HT-29 (cell line): ENCODE measurements at places on chromosomes 13 and 19. TPM values are rescaled to one million over a fixed set of nuclear protein-coding genes. Genes with fewer than 3 reads are reported as not detected.

Gene CRLF1
- total RNA-seq = 0.16 TPM in 1 of 2 replicates, not detected in the other

Gene PRTN3
- total RNA-seq = not detected in 2 replicates

Gene CLIP3
- total RNA-seq = 0.13 and 0.31 TPM in 2 replicates

Gene IFNL1
- total RNA-seq = not detected in 2 replicates

Gene FREM2
- total RNA-seq = 3.5 and 11.8 TPM in 2 replicates

Gene KLK14
- not detected in 2 replicates for total RNA-seq

GRCh38 chr19:5109560-5109959, 140.6 kb downstream of the KDM4B start:
- DNase-seq = no peak

DNA sequence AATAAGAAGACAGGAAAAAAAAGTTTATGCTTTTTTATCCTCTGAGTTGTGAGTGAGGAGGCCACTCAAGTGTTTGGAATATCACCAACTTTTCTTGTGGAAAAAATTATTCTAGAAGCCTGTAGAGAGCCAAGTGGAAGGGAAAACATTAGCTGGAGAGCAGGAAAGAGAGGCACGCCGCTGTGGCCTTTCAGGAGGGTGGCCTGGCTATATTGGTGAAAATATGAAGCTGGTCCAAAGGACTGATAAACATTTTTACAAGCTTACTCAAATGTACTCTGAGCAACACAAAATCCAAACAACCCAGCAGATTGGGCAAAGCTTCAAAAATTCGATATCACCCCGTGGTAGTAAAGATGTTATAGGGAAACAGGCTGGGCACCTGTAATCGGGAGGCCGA, 2.3 kb upstream of the EIF3G start:
- no peak for DNase-seq

- DNase-seq = peak; percentile 77
Measured at GRCh38 chr19:2507109-2507508, 31.2 kb downstream of the GADD45B start.

DNA sequence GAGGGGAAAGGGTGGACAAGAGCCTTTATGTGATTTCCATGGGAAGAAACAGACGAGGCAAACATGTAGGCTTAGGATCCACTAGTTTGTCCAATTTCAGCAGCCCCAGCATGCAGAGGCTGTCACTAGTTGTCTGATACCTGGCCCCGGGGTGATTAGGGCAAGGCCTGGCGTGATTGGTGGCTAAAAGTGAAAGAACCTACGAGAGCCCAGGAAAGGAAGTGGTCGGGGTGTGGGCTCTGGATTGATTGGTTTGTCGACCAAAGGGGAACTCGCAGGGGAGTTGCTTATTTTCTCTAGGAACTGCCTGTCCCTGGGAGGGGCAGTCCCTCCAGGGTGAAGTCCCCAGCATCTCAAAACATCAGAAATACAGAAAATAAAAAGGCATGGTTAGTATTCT, 64.2 kb upstream of the UQCRFS1 start:
- DNase-seq = no peak

DNA sequence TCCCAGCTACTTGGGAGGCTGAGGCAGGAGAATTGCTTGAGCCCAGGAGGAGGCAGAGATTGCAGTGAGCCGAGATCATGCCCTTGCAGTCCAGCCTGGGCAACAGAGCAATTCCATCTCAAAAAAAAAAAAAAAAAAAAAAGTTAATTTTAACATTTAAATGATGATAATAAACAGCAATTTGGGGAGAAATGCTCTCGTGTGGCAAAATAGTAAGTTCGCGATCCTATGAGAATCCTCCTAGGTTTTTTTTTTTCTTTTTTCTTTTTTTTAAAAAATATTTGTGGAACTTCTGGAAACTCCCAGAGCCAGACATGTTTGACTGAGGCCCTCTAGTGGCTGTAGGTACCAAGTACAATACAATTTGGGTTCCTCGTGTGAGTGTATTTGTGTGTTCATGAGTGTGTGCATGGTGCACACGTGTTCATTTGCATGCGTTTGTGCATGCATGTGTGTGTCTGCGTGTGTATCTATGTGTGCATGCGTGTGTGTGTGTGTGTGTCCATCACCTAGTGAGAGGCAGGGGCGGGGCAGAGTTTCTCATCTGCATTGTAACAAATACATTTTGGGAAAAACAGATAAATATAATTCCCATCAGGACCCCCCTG, 31.2 kb downstream of the TMPRSS9 start:
- DNase-seq = peak; percentile 61

DNA sequence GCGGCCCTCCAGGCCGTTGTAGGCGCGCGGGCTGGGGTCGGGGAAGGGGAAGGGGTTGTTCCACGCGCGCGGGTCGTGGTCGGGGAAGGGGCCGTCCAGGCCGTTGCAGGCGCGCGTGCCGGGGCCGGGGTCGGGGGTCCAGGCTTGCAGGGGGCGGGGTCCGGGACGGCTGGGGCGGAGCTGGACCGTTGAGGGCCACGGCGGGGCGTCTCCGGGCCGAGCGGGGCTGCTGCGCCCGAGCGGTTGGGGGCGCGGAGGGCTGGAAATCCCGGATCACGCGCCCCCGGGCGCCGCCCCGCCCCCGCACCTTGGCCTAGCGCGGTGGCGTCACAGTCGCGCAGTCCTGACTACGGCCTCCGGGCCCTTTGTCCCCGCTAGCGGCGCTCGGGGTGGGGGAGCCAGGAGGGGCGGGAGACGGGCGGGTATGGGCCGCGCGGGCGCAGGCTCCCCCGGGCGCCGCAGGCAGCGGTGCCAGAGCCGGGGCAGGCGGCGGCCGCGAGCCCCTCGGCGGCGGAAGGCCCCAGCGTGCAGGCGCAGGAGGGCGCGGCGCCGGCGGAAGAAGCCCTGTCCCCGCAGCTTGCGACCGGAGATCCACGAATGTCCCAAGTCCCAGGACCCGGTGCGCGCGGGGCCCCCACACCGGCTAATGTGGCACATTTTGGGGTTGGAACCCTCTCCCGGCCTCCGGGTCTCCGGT, 665 bp downstream of the GPX4 start:
- DNase-seq = peak; percentile 71

- DNase-seq = no peak
Measured at GRCh38 chr19:35806597-35806996, 6.0 kb downstream of the PRODH2 start.

DNA sequence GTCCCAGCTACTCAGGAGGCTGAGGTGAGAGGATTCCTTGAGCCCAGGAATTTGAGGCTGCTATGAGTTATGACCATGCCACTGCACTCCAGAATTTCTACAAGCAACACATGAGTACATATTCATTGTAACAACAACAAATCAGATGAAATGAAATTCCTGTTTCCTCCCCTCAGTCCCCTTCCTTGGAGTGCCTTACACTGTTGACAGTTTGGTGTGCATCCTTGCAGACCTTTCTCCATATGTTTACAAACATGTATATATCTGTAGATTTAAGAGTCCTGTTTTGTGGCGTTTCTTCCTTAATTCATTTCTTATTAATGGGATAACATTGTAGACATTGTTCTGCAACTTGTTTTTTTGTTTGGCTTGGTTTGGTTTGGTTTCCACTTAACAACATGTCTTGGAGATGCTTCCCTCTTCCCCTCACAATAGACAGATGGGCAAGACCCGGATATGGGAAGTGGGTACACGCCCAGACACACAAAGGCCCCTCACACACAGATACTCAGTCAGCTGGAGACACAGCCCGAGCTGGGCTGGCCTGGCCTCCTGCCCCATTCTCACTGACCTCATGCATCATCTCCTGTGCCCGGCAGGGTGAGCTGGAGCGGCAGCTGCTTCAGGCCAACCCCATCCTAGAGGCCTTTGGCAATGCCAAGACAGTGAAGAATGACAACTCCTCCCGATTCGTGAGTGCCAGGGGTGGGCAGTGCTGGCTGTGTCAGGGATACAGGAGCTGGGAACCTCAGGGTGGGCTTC, 21.7 kb downstream of the MYH14 start:
- DNase-seq = no peak

DNA sequence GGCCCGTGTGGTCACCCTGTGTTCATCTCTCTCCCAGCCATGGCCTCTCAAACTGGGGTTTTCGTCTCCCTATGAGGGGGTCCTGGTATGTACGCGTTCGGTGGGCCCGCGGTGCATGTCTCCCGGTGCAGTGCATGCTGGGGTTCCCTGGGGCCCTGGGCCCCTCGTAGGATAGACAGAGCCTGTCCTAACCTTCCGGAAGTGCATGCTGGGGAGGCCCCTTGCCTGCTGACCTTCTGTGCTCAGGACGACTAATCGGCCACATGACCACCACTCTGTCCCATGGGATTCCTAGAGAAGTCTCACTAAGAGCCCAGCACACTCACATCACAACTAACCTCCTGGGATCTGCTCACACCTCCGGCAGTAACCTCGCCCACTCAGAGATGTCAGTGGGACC, 4.9 kb upstream of the USE1 start:
- no peak for DNase-seq

- no peak for DNase-seq
Measured at GRCh38 chr13:77717508-77717907, 20.0 kb downstream of the SLAIN1 start.

GRCh38 chr19:17086834-17087233, 11.3 kb downstream of the MYO9B start:
- no peak for DNase-seq

- no peak for DNase-seq
Measured at GRCh38 chr19:5914358-5914774, 312 bp downstream of the CAPS start.
